Foreskin fibroblast (primary cell): ENCODE measurements at places on chromosomes 1 and 21.

- peak; percentile 19 for DNase-seq
Observed at GRCh38 chr1:35923791-35924221, 7.1 kb upstream of the AGO3 start.

DNA sequence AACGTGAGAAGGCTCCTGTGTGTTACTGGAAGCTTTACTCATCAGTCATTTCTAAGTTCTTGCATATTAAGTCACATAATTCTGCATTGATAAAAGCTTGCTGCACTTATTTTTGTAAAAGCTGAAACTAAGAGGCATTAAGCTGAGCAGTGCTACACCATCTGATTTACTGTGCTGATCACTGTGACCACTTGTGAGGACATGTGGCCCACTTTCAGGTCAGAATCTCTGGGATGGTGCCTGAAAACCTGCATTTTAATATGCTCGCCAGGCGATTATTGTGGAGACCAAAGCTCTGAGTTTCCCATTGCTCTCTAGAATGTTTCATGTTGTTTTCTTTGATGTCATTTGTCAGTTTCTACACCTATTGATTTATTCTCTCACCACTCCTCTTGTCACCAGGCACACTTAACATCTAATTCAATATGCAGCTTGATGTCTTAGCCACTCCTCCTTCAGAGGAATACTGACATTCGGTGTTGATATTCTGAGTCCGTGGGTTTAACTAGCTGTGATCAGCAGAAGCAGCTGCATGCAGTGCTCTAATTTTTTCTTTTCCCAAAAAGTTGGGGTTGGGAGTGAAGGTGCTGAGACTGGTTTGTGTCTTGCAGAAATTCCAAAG is 85.3 kb downstream of the RAVER2 start:
- no peak for DNase-seq

- peak; percentile 38 for DNase-seq
Observed at GRCh38 chr1:15246960-15247614, at the start of gene FHAD1. FHAD1 (plus strand) TSS chr1:15247223; CDS start chr1:15251785, 4,562 bp downstream.

DNA sequence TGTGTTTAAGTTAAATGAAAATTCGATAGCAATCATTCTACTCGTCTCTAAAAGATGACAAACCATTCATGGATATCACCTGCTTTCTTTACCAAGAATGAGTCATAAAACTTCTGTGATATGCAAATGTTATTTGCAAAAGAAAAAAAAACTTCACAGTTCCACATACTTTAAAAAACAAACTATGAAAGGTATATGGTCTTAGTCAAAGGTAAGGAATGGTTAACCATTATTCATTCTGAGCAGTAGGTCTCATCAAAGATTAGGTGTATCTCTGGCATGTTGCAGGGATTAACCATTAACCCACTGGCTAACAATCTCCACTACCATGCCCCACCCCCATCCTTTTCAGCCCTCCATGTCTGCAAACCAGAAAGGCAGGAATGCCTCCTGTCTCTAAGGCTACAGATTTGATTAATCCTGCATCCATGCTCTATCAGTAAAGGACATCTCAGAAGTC is 44.4 kb downstream of the PTPN14 start:
- no peak for DNase-seq

DNA sequence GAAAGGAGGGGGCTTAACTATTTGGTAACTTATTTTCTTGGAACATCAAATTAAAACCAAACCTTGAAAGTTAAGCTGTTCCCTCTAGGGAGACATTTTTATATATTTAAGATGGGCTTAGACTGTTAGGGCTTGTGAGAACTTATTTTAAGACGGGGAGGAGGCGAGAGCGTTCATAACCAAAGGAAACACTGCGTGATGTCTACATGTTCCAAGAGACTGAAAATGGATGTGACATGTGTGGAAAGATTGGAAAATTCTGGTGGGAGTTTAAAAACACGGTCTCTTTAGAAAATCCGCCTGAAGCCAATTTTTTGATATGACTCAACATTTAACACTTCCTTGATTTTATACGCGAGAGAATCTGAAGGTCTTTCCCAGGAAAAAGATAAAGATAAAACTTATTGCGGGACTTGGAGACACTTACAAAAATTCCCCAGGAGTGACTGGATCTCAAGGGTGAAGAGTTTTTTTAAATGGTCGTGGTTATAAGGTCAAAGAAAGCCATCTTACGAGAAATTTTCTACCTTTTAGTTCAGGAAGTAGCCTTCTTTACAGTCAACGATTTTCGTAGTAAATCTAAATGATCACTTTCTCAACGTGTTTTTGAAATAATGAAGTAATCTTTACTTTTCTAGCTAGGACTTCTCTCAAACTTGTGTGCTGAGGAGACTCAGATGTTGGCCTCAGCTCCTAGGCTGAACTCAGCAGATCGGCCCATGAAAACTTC is 828 bp downstream of the PNRC2 start:
- no peak for DNase-seq

DNA sequence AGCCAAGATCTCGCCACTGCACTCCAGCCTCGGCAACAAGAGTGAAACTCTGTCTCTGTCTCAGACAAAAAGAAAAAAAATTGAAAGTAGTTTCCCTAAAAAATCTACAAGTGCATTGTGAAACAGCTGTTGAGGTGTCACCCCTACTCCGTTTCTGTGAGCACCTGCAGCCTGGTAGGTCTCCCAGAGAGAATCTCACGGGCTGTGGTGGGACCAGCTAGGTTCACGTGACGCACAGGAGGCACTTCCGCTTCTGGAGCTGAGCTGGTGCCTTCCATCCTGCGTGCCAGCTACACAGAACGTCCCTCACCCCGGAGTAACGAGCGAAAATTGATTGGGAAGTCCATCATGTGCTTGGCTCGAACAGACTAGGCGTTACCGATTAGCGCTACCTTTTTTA is 66.8 kb downstream of the COL24A1 start:
- DNase-seq, result no peak

- no peak for DNase-seq
Observed at GRCh38 chr1:107263291-107263915, 122.6 kb downstream of the NTNG1 start.

GRCh38 chr21:30515681-30516080 is 13.7 kb upstream of the KRTAP19-5 start:
- DNase-seq, result no peak

DNA sequence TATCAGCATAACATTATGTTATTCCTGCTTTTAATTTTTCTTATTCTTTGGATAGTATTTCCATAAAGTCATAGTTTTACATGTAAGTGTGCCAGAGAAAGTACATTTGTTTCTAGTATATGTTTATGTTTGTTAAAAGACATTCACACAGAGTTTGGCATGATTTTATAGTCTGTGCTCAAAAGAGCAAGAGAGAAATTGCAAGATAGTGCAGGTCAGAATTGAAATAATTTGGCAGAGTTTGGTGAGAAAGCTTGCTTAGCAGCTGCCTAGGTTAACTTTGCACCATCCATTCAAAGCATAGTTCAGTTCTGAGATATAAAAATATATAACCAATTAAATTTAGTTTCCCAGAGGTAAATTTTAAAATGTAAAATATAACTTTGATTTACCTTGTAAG is 17.0 kb downstream of the NEK7 start:
- DNase-seq, result no peak

- DNase-seq, result no peak
Observed at GRCh38 chr21:34113842-34114241, 40.5 kb downstream of the MRPS6 start.

- no peak for DNase-seq
Observed at GRCh38 chr1:5845376-5845775, 146.8 kb downstream of the NPHP4 start.
